Ovary (tissue), 10 donors: ENCODE measurements at places on chromosomes 12 and 14. TPM values are rescaled to one million over a fixed set of nuclear protein-coding genes. Genes with fewer than 3 reads are reported as not detected.

Gene C1QL4
- polyA plus RNA-seq, result not detected

Gene ARHGEF25
- 48.8 TPM for polyA plus RNA-seq

Gene IFT81
- polyA plus RNA-seq, result 10.4 TPM

Gene PIWIL1
- 0.12 TPM for polyA plus RNA-seq

Gene KRT4
- not detected for polyA plus RNA-seq

Gene LTBP2
- polyA plus RNA-seq, result 32.2 TPM

Gene WNT1
- not detected for polyA plus RNA-seq

Gene FOXN4
- polyA plus RNA-seq, result not detected

Gene RAD9B
- 1.1 TPM for polyA plus RNA-seq

Gene HDAC7
- 79.4 TPM for polyA plus RNA-seq

Gene DHRS4L2
- polyA plus RNA-seq, result 17.6 TPM

Gene WIF1
- polyA plus RNA-seq, result 6.7 TPM

Gene ERP29
- 102 TPM for polyA plus RNA-seq
